Right renal pelvis (tissue), 4 donors: ENCODE measurements at places on chromosomes 2 and 18. TPM values are rescaled to one million over a fixed set of nuclear protein-coding genes. Genes with fewer than 3 reads are reported as not detected.

The USP40 gene
- polyA plus RNA-seq = 57.0 TPM

The PROKR1 gene
- 0.22 TPM for polyA plus RNA-seq

The GULP1 gene
- polyA plus RNA-seq = 70.3 TPM

The TFCP2L1 gene
- 63.4 TPM for polyA plus RNA-seq

The GREB1L gene
- 1.7 TPM for polyA plus RNA-seq

The CIB4 gene
- polyA plus RNA-seq = 0.42 TPM

The SPATA3 gene
- not detected for polyA plus RNA-seq

The SANBR gene
- 14.1 TPM for polyA plus RNA-seq

The GCKR gene
- polyA plus RNA-seq = 0.16 TPM

The ASIC4 gene
- polyA plus RNA-seq = 0.18 TPM

The PDE11A gene
- 8.6 TPM for polyA plus RNA-seq

The ADD2 gene
- 5.6 TPM for polyA plus RNA-seq

The SCLY gene
- 25.7 TPM for polyA plus RNA-seq

The DSC3 gene
- 3.8 TPM for polyA plus RNA-seq

The AMER3 gene
- 0.11 TPM for polyA plus RNA-seq

The GREB1 gene
- 14.0 TPM for polyA plus RNA-seq

The ATG9A gene
- 49.3 TPM for polyA plus RNA-seq

The NFU1 gene
- polyA plus RNA-seq = 64.6 TPM

The ADCY3 gene
- polyA plus RNA-seq = 22.1 TPM

The GYPC gene
- polyA plus RNA-seq = 57.0 TPM

The MBD2 gene
- polyA plus RNA-seq = 134 TPM

The EFHD1 gene
- polyA plus RNA-seq = 61.8 TPM

The CACNB4 gene
- 8.8 TPM for polyA plus RNA-seq

The LIPG gene
- polyA plus RNA-seq = 46.6 TPM

The TMEM178A gene
- polyA plus RNA-seq = 101 TPM

The CCDC138 gene
- polyA plus RNA-seq = 14.4 TPM

The TSGA10 gene
- 16.7 TPM for polyA plus RNA-seq

The DHRS9 gene
- 0.55 TPM for polyA plus RNA-seq

The TCF23 gene
- 0.59 TPM for polyA plus RNA-seq

The ARHGAP15 gene
- 6.4 TPM for polyA plus RNA-seq

The GALNT13 gene
- polyA plus RNA-seq = 2.9 TPM

The IL1R2 gene
- 0.34 TPM for polyA plus RNA-seq

The NEU4 gene
- polyA plus RNA-seq = 1.8 TPM

The LIMS4 gene
- 1.1 TPM for polyA plus RNA-seq

The TMEFF2 gene
- 10.8 TPM for polyA plus RNA-seq

The CABYR gene
- polyA plus RNA-seq = 6.7 TPM

The TACR1 gene
- polyA plus RNA-seq = 2.2 TPM

The C2orf80 gene
- polyA plus RNA-seq = 0.50 TPM

The NYAP2 gene
- polyA plus RNA-seq = not detected

The MC5R gene
- 0.20 TPM for polyA plus RNA-seq

The POTEI gene
- polyA plus RNA-seq = 0.10 TPM

The SH2D6 gene
- 0.24 TPM for polyA plus RNA-seq

The FECH gene
- polyA plus RNA-seq = 46.6 TPM

The GPR45 gene
- 0.13 TPM for polyA plus RNA-seq

The UGT1A5 gene
- polyA plus RNA-seq = not detected
